ENCODE measurements at places on chromosomes 2 and 18. TPM values are rescaled to one million over a fixed set of nuclear protein-coding genes. Genes with fewer than 3 reads are reported as not detected.

GRCh38 chr2:120958623-120959366 lies 223.1 kb downstream of the GLI2 start:
- no peak for DNase-seq

- DNase-seq: no peak
Observed at GRCh38 chr2:208556983-208557484, 150.4 kb downstream of the PTH2R start.

DNA sequence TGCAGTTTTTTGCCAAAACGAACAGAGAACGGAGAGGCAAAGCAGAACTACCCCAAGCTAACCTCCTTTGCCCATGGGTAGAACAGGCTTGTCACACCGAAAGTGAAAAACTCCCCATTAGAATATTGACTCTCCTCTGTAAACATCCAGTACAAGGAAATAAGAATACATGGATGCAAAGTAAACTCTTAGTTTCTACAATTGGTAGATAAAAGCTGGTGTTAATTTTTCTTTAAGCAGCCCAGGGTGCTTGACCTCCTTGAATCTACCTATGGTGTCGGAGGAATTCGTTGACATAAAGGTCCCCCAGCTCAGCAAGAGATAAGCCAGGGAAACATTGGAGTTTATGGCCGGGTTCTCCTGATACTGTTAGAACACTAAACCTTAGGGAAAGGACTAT lies 48.4 kb upstream of the DSG1 start:
- no peak for DNase-seq

- no peak for DNase-seq
Observed at GRCh38 chr2:221042926-221043325, 529.2 kb downstream of the EPHA4 start.

DNA sequence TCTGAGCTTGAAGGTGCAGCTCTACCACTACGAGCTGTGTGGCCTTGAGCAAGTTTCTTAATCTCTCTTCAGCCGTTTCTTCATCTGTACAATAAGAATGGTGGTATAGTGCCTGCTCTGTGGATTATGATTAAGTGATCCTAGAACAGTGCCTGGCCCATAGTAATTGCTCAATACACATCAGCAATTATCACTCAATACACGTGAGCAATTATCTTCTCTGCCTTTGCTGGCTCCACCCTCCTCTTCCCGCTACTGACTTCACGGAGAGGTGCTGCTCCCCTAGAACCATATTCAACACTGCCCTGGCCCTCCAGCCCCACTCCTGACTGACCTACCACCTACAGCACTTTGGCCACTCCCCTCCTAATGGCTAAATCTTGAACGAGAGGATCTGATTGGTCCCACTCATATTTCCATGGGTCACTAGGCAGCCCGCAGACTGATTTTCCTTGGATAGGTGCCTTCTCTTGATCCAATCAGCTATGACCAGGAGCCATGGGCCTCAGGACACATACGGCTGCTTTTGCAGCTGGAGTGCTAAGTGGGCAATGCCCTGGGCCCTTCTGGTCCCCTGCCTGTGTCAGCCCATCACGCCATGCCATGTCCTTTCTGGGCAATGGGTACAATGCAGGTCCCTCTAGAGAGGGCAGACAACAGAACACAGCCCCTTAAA lies 77.5 kb downstream of the STPG4 start:
- no peak for DNase-seq

DNA sequence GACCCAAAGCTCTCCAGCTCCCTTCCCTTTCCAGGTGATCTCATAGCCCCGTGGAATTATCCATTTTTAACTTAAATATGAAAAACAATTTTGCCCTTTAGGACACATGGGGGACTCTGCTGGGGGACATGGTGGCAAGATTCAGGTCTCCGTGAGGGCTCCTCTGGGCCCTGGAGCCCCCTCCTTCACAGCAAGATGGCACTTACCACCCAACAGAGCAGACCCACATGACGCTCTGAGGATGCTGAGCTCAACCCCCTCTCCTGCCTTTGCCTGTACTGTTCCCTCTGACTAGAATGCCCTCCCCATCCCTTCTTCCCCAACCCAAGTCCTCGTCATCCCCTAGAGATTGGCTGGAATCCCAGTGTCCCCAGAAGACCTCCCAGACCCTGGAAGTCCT lies 17.2 kb downstream of the TEX51 start:
- no peak for DNase-seq

- DNase-seq: no peak
Observed at GRCh38 chr2:23360571-23361125, 24.3 kb upstream of the KLHL29 start.

- DNase-seq: no peak
Observed at GRCh38 chr2:179437430-179437829, 172.8 kb upstream of the SESTD1 start.

GRCh38 chr2:21683838-21684237 lies 560.1 kb downstream of the TDRD15 start:
- no peak for DNase-seq

DNA sequence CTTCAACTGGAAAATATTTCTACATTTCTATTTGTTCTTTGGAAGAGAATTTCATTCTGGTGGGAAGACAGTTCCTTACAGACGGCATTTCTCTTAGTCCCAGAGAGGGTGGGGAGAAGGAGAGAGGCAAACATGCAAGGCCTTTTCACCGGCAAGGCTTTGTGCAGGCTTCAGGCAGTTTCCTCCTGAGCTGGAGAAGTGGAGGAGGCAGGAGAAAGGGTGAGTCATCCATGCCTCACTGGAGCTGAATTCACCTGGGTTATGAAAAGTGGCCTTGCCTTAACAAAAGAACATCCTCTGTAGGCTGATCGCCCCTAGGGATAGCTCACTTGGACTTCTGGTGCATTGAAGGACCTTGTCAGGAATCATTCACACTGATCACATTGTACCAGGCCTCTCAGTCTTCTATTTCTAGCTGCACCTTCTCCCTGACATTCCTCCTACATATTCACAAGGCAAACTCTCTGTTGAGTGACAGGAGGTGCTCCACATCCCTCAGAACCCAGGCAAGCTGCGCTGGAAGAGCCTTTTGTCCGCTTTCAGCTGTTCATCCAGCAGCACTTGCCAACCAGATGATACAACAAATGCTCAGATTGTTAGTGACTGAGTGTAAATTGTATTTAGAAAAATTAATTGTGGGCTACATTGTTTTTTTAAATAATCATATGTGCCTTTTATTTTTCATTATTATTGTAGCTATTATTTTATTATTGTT lies 796.1 kb downstream of the DCDC2C start:
- no peak for DNase-seq

Gene ICOS
- total RNA-seq: 143 TPM

Gene QPCT
- 1.6 TPM for total RNA-seq

Gene SCN9A
- total RNA-seq: 0.07 TPM

Gene ACVR1C
- total RNA-seq: 1.1 TPM

Gene RFTN2
- not detected for total RNA-seq

Gene ASTL
- 2.9 TPM for total RNA-seq

Gene FECH
- total RNA-seq: 21.7 TPM
